ENCODE measurements at places on chromosomes 6 and 20. TPM values are rescaled to one million over a fixed set of nuclear protein-coding genes. Genes with fewer than 3 reads are reported as not detected.

VGLL2 gene
- total RNA-seq = not detected

HLA-DQB2 gene
- total RNA-seq = not detected

MUCL3 gene
- total RNA-seq = not detected

BPIFA1 gene
- not detected for total RNA-seq

AK9 gene
- 3.2 TPM for total RNA-seq

SNX14 gene
- total RNA-seq = 127 TPM

SLC52A3 gene
- total RNA-seq = not detected

FOXA2 gene
- not detected for total RNA-seq

OR10C1 gene
- not detected for total RNA-seq

RNF182 gene
- total RNA-seq = 0.32 TPM

FAM83B gene
- not detected for total RNA-seq

GLO1 gene
- total RNA-seq = 273 TPM

AGER gene
- 0.46 TPM for total RNA-seq

SLC4A11 gene
- total RNA-seq = 1.9 TPM

HRH3 gene
- total RNA-seq = not detected

RIPOR2 gene
- total RNA-seq = 0.46 TPM

TPD52L2 gene
- total RNA-seq = 114 TPM

MCHR2 gene
- total RNA-seq = not detected

EYS gene
- total RNA-seq = 0.32 TPM

FILIP1 gene
- 16.2 TPM for total RNA-seq

ETV7 gene
- 1.4 TPM for total RNA-seq

PACSIN1 gene
- not detected for total RNA-seq

DPPA5 gene
- not detected for total RNA-seq

STMND1 gene
- total RNA-seq = not detected

GUCA1A gene
- total RNA-seq = not detected

CCN2 gene
- 425 TPM for total RNA-seq

SLC22A3 gene
- total RNA-seq = 0.32 TPM

EFCAB8 gene
- not detected for total RNA-seq

TPX2 gene
- total RNA-seq = 58.2 TPM

GLP1R gene
- total RNA-seq = not detected

MAP7 gene
- total RNA-seq = 0.32 TPM

GPR63 gene
- total RNA-seq = not detected

SLC35F1 gene
- total RNA-seq = under 0.01 TPM

PRICKLE4 gene
- total RNA-seq = 1.5 TPM

EZR gene
- 95.2 TPM for total RNA-seq

SESN1 gene
- 18.8 TPM for total RNA-seq

RBPJL gene
- total RNA-seq = not detected

ENPP4 gene
- 9.9 TPM for total RNA-seq

ARMH2 gene
- not detected for total RNA-seq

HLA-DRB5 gene
- not detected for total RNA-seq

KHDC1L gene
- not detected for total RNA-seq

CRNKL1 gene
- total RNA-seq = 35.9 TPM

RHAG gene
- total RNA-seq = not detected

NINL gene
- total RNA-seq = 9.4 TPM

SDCBP2 gene
- total RNA-seq = 3.9 TPM

TFAP2A gene
- total RNA-seq = 0.32 TPM

TCF21 gene
- total RNA-seq = 0.15 TPM

LTA gene
- total RNA-seq = not detected

SNAP25 gene
- total RNA-seq = 0.15 TPM

NR2E1 gene
- not detected for total RNA-seq

PRELID3B gene
- 78.6 TPM for total RNA-seq
